ENCODE measurements at places on chromosomes 13 and 19. TPM values are rescaled to one million over a fixed set of nuclear protein-coding genes. Genes with fewer than 3 reads are reported as not detected.
A peak's percentile ranks its signal among the peaks of the same experiment; 100 is the strongest.

- no peak for DNase-seq
These were observed 5.7 kb downstream of the SLITRK1 start for GRCh38 chr13:83876546-83876945.

DNA sequence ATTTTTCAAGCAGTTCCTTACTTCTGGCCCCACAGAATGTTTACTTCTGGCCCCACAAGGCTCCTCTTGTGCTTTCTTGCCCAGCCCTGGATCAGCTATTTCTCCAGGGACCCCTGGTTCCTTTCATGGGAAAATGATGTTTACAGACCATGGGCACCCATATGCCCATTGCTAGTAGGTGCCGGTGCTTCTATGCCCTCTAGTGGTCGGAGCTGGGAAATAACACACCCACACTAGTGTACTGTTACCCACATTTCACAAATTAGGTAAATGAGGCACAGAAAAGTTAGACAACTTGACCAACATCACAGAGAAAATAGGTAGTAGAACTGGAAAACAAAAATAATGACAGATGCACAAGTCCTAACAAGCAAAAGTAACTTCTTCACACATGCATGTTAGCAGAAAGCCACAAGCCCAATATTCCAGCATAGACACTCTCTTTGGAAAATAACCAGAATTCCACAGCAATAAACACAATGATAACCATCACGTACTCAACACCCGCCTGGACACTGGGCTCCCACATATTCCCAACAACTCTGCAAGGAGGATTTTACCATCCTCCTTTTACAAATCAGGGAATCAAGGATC, 1.3 kb upstream of the CEACAM6 start:
- DNase-seq: peak; percentile 40

DNA sequence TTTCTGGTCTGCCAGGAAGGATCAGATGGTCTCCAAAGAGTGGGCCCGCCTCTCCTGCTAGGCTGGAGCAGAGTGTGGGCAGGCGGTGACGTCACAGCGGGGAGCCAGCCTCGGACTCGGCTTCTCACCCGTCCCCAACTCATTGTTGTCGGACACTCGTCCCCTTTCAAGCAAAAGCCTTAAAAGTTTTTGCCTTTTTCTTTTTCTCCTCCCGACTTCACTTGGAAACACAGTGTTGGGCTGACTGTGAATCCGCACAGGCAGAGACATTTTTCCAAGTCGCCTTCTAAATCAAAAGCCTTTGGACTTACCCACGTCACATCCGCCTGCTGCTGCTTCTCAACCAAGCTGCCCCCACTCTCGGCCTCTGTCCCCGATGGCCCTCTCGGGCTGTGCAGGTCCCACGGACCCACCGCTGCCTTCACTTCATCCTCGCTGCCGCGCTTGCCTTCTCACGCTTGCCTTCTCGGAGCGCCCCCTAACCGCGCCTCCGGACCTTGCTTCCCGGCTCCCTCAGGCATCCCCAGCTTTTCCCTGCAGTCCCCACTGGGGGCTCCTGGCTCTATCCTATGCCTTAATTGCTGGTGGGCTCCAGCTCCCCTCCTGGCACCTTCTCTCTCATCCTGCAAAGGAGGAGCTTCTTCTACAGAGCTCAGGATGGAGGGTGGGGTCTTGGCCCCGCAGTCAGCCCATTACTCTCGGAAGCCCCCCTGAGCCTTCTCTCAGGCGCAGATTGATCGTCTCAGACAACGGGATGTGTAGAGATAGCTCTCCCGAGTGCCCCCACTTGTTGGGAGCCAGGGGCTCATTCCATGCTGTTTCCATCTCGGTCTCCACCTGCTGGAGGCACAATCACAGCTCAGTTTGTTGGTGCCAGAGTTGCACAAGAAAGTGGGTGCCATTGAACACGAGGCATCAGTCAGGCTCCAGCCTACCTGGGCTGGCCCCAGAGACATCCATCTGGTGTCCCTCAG, 3.9 kb upstream of the ZNF135 start:
- DNase-seq: peak; percentile 34

Gene UPF1
- total RNA-seq: 56.2 TPM

- DNase-seq: peak; percentile 97
These were observed 13.6 kb downstream of the IER2 start for GRCh38 chr19:13163609-13164342.

DNA sequence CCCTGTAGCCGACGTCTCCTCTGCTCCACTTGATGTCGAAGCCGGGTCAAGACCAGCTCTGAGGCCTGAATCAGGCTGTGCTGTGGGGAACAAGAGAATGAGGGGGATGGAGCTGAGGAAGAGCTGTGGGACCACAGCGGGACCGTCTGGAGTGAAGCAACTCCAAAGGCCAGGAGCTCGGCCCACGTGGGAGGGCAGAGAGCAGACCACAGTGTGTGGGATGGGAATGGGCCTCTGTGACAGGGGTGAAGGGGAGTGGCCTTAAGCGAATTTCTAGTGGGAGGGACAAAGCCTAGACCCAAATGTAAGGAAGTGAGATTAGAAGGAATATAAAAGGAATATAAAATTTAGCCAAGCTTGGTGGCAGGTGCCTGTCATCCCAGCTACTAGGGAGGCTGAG, 3.8 kb upstream of the SLC8A2 start:
- no peak for DNase-seq

GRCh38 chr19:12695514-12695913, 917 bp downstream of the FBXW9 start:
- DNase-seq: no peak

Gene ZNF780A
- total RNA-seq: 26.0 TPM

- no peak for DNase-seq
These were observed 66.0 kb downstream of the ABCC4 start for GRCh38 chr13:95235199-95235756.

- no peak for DNase-seq
These were observed 85.0 kb downstream of the TDRD3 start for GRCh38 chr13:60482012-60482411.

GRCh38 chr19:17671906-17672305, 16.2 kb downstream of the UNC13A start:
- DNase-seq: peak; percentile 55

- no peak for DNase-seq
These were observed 311.2 kb downstream of the SLITRK5 start for GRCh38 chr13:87982400-87982799.

DNA sequence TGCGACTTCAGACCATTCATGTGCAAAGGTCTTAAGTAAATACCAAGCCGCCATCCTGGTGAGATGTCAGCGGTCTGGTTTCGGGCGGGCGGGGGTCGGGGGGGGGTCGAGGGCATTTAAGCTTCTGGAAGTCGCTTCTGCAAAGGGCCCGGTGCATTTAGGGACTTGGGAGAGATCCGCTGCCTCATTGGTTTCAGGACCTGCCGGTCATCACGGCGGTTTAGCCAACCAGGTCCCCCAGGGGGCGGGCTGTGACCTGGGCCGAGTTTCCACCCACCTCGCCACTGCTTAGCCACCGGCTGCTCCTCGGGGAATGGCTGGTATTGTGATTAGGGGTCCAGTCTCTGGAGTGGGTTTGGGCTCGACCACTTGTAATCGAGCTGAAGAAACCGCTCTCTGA, 7.8 kb downstream of the ANKLE1 start:
- DNase-seq: peak; percentile 81

Gene IZUMO4
- 2.2 TPM for total RNA-seq

GRCh38 chr13:98800078-98800477, 47.6 kb upstream of the SLC15A1 start:
- DNase-seq: no peak

GRCh38 chr13:113041293-113041690, 64.3 kb upstream of the F7 start:
- DNase-seq: no peak

Gene KIR2DL4
- total RNA-seq: not detected
